ENCODE measurements at places on chromosomes 1 and 21. TPM values are rescaled to one million over a fixed set of nuclear protein-coding genes. Genes with fewer than 3 reads are reported as not detected.
A peak's percentile ranks its signal among the peaks of the same experiment; 100 is the strongest.

The SEC16B gene
- total RNA-seq = 16.1 TPM

The S100A7 gene
- not detected for total RNA-seq

The NR1I3 gene
- 0.55 TPM for total RNA-seq

The MAP3K21 gene
- total RNA-seq = 52.1 TPM

The OR2G6 gene
- total RNA-seq = not detected

The C1QA gene
- total RNA-seq = 115 TPM

The LCE2C gene
- total RNA-seq = not detected

DNA sequence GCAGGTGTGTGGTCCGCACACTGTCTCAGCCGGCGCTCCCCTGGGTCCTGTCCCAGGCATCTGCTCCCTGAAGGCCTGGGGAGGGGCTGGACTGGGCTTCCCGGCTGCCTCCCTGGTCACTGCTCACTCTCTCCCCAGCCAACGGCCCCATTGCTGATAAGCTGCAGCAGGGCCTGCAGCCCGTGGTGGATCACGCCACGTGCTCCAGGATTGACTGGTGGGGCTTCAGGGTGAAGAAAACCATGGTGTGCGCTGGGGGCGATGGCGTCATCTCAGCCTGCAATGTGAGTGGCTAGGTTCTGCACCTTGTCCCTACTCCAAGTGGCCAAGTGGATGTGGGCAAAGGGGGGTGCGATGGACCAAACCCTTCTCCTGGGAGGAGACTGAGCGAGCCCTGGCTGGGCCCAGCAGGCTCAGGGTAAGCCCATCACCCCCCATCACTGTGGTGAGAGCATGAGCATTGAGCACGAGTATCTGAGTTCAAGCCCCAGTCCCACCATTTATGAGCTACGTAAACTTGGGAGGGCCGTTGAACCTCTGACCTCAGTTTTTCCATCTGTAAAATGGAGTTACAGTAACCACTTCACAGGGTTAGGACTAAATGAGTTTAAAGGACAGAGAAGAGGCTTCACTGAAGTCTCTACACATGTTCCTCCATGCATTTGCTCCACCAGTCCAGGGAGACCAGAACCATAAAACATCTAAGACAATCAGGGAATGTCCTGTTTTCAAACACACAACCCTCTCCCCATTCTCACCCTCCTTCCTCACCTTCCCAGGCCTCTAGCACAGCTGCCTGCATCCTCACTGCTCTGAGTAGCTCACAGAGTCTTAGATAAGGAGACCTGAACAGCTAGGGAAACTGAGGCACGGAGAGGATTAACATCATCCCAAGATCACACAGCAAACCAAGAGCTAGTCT, 6.5 kb downstream of the CTRC start:
- H3K4me1 ChIP-seq = no peaks in the 10 kb centered on the region
- H3K27ac ChIP-seq = no peak overlapping the region
- H3K36me3 ChIP-seq = no peaks in the 10 kb centered on the region
- H3K4me3 ChIP-seq = no peak overlapping the region
- DNase-seq = no peak

- peaks cover 49% of the 10 kb centered on the region for H3K4me1 ChIP-seq
- DNase-seq = peak; percentile 65
- H3K27me3 ChIP-seq = no peaks in the 10 kb centered on the region
- peak overlapping the region; percentile 93 for H3K27ac ChIP-seq
- peak overlapping the region; percentile 64 for H3K4me3 ChIP-seq
These were observed 703 bp downstream of the PUM1 start for GRCh38 chr1:31064718-31065309.

DNA sequence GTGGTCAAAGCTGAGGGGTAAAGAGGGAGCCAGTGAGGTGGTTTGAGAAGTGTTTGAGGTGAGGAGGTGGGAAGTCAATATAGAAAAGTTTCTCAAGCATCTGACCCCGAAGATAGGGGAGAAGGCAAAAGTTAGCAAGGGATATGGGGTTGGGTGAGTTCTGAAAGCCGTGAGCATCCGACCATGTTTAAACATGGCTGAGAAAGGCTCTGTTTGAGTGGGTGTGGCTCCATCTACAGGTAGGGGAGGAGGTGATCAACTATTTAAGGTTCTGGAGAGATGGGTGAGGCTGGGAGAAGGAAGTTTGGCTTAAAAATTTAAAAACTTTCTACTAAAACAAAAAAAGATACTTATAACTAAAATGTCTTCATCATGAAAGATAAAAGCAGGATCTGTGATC, 273.8 kb downstream of the KCNJ6 start:
- H3K27ac ChIP-seq = no peak overlapping the region
- H3K4me1 ChIP-seq = no peaks in the 10 kb centered on the region
- DNase-seq = no peak

- H3K27me3 ChIP-seq = no peaks in the 10 kb centered on the region
- DNase-seq = no peak
- no peak overlapping the region for H3K4me3 ChIP-seq
- H3K27ac ChIP-seq = no peak overlapping the region
- H3K36me3 ChIP-seq = peaks cover 35% of the 10 kb centered on the region
These were observed 10.0 kb upstream of the ANGPTL7 start for GRCh38 chr1:11179125-11179524.

- H3K4me3 ChIP-seq = no peak overlapping the region
- H3K36me3 ChIP-seq = no peaks in the 10 kb centered on the region
These were observed 20.5 kb upstream of the XPR1 start for GRCh38 chr1:180611016-180611930.

DNA sequence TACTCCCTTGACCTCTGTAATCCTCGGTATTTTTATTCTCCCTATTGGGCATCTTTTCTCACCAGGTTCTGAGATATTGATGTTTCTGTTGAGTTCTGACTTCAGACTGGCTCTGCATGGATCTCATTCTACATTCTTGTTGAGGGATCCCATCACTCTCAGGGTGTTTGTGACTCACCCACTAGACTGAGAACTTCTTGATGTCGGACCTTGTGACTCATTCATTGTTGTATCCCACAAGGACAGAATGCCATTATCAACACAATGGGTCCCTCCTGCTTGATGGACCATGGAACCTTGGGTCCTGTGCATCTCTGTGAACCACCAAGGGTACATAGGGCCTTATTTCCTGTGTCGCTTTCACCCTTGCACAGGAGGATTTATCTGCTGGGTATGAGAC, 174.1 kb downstream of the PBX1 start:
- DNase-seq = no peak
- H3K4me1 ChIP-seq = no peaks in the 10 kb centered on the region
- no peak overlapping the region for H3K4me3 ChIP-seq
- H3K27me3 ChIP-seq = no peaks in the 10 kb centered on the region

GRCh38 chr1:204408074-204408507, 3.5 kb downstream of the PPP1R15B start:
- no peaks in the 10 kb centered on the region for H3K27me3 ChIP-seq
- H3K4me3 ChIP-seq = peak overlapping the region; percentile 80
- H3K36me3 ChIP-seq = peaks cover 37% of the 10 kb centered on the region
- peak overlapping the region; percentile 100 for H3K27ac ChIP-seq

GRCh38 chr1:55088413-55088812, 49.1 kb downstream of the PCSK9 start:
- H3K36me3 ChIP-seq = peaks cover 100% of the 10 kb centered on the region
- H3K27ac ChIP-seq = no peak overlapping the region
- no peak for DNase-seq
- H3K4me1 ChIP-seq = no peaks in the 10 kb centered on the region

GRCh38 chr1:204714194-204714860, 28.8 kb upstream of the LRRN2 start:
- no peak for DNase-seq
- H3K4me1 ChIP-seq = no peaks in the 10 kb centered on the region
- no peak overlapping the region for H3K4me3 ChIP-seq
- H3K36me3 ChIP-seq = no peaks in the 10 kb centered on the region
- H3K27me3 ChIP-seq = no peaks in the 10 kb centered on the region

- DNase-seq = no peak
- no peak overlapping the region for H3K27ac ChIP-seq
- no peaks in the 10 kb centered on the region for H3K4me1 ChIP-seq
These were observed 116.5 kb upstream of the LRRC7 start for GRCh38 chr1:69451196-69451595.

DNA sequence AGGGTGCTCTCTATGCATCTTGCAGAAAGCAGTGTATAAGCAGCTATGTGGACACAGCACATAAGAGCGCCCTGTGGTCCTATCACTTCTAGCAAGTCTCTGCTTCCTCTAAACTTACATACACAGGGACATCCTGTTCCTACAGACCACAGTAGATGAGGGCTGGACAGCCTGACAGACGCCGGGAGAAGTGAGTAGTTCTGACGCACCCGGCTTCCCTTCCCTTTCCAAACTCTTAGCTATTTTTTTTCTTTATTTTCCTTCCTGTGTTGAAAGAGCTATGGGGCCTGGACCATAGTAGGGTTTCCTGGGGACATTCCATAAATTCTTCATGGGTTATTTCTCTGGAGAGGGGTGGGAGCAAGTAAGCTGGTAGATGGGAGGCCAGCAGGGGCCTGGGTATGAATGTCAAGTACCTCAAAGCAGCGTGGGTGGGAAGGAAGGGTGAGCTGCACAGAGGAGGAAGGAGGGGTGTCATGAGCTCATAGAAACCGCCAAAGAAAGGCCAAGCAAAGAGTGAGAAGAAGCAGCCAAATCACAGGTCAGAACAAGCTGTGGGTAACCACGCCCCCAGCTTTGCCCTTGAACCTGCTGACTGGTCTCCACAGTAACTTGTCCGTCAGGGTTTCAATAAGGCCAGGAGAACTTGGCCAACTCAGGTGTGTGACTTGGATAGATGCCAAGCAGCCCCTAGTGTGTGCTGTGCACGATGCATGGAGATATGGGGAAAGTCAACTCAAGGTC, 36.6 kb downstream of the PLXNA2 start:
- H3K4me3 ChIP-seq = no peak overlapping the region
- H3K4me1 ChIP-seq = peaks cover 61% of the 10 kb centered on the region
- DNase-seq = peak; percentile 90
- peaks cover 28% of the 10 kb centered on the region for H3K36me3 ChIP-seq

- no peak for DNase-seq
- H3K27me3 ChIP-seq = no peaks in the 10 kb centered on the region
- H3K27ac ChIP-seq = no peak overlapping the region
These were observed 27.3 kb upstream of the LAMC1 start for GRCh38 chr1:182995894-182996293.

GRCh38 chr1:198641501-198641900, 2.7 kb downstream of the PTPRC start:
- H3K36me3 ChIP-seq = no peaks in the 10 kb centered on the region
- peak; percentile 28 for DNase-seq
- H3K27me3 ChIP-seq = no peaks in the 10 kb centered on the region

- no peaks in the 10 kb centered on the region for H3K27me3 ChIP-seq
- H3K27ac ChIP-seq = no peak overlapping the region
- no peaks in the 10 kb centered on the region for H3K36me3 ChIP-seq
- no peak for DNase-seq
- H3K4me1 ChIP-seq = peaks cover 4% of the 10 kb centered on the region
These were observed 4.3 kb upstream of the VTCN1 start for GRCh38 chr1:117215019-117215418.

DNA sequence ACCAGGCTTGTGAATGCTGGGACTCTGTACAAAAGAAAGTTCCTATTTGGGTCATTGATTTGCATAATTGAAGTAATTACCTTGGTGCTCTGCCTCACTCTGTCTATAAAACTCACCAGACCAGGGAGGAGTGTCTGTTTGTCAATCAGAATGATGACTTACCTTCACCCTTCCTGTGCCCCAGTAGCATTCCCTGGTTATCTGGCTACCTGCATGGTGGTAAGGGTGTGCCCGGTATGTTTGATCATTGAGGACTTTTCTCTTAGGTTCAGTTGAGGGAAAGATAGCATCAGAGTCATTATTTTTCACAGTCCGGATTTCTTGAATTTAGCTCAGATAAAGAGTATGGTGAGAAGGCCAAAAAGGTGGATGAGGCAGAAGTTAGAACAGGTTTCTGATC, 190.0 kb downstream of the BRINP2 start:
- H3K4me3 ChIP-seq = no peak overlapping the region
- H3K27ac ChIP-seq = no peak overlapping the region
- no peaks in the 10 kb centered on the region for H3K27me3 ChIP-seq

GRCh38 chr21:43278359-43278758, 109.6 kb downstream of the CRYAA start:
- H3K36me3 ChIP-seq = no peaks in the 10 kb centered on the region
- no peaks in the 10 kb centered on the region for H3K4me1 ChIP-seq
- H3K27me3 ChIP-seq = no peaks in the 10 kb centered on the region
- peak overlapping the region; percentile 32 for H3K27ac ChIP-seq
- DNase-seq = no peak

- no peak overlapping the region for H3K27ac ChIP-seq
- no peak overlapping the region for H3K4me3 ChIP-seq
- DNase-seq = no peak
- peaks cover 31% of the 10 kb centered on the region for H3K4me1 ChIP-seq
- H3K36me3 ChIP-seq = no peaks in the 10 kb centered on the region
- H3K27me3 ChIP-seq = no peaks in the 10 kb centered on the region
These were observed 16.0 kb upstream of the ZSCAN20 start for GRCh38 chr1:33456502-33456886.
